ENCODE measurements at places on chromosomes 7 and 10.

GRCh38 chr7:92013611-92014010 lies 72.9 kb downstream of the AKAP9 start:
- DNase-seq: no peak

DNA sequence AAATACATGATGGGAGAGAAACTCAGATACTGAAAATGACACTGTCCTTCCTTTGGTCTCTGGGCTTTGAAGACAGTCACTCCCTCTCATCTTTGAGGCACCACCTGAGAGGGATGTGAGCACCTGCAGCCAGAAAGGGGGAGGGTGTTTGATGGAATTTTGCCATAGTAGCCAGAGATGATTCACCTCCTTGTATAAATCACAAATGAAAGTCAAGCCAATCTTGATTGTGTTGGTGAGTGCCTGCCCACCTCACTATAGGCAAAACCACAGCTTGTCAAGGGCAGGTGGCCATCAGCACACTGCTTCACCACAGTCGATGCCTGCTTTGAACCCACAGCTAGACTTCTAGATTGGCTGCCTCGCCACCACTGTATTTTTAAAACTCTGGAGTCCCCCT lies 48.2 kb downstream of the PON1 start:
- DNase-seq: no peak

DNA sequence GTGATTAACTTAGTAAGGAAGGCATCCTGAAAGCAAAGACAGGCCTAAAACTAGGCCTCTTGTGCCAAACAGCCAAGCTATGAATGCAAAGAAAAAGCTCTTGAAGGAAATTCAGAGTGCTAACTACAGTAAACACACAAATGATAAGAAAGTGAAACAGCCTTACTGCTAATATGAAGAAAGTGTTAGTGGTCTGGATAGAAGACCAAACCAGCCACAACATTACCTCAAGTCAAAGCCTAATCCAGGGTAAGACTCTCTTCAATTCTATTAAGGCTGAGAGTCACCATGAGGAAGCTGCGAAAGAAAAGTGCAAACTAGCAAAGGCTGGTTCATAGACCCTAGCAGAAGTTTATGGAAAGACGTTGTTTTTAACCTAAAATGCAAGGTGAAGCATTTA lies 66.0 kb downstream of the IPMK start:
- no peak for DNase-seq

DNA sequence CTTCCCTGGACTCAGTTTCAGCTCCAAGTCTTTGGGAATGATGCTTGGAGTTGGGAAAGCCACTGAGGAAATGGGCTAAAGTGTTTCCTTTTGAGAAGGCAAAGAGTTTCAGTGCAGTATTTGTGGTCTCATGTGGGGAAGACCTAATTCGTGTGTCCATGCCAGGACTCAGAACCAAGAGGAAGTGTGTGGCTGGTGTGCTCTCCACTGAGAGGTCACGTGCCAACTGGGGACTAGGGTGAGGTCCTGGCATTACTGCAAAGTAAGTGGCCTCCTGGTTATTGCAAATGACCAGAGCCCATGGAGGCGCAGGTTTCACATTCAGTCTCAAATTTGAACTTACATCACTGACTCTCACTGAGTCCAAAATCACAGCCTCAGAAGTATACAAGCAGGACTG lies 48.6 kb upstream of the ITPRID1 start:
- DNase-seq: no peak

DNA sequence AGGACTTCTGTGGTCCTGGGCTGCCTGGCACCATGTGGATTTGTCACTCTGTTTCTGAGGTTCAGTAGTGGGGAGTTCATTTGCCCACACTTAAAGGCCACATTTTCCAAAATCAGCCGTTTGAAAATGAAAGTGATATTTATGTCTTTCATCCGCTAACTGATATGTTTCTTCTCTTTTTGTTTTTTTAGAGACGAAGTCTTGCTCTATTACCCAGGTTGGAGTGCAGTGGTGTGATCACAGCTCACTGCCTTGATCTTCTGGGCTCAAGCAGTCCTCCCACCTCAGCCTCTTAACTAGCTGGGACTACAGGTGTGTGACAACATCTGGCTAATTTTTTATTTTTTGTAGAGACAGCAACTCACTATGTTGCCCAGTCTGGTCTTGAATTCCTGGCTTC lies 58.6 kb downstream of the EBLN1 start:
- DNase-seq: no peak

GRCh38 chr10:5094265-5095205 lies at the start of gene AKR1C3:
AKR1C3 (plus strand) TSS chr10:5094414; CDS start chr10:5094445, 31 bp downstream.
- DNase-seq: no peak

DNA sequence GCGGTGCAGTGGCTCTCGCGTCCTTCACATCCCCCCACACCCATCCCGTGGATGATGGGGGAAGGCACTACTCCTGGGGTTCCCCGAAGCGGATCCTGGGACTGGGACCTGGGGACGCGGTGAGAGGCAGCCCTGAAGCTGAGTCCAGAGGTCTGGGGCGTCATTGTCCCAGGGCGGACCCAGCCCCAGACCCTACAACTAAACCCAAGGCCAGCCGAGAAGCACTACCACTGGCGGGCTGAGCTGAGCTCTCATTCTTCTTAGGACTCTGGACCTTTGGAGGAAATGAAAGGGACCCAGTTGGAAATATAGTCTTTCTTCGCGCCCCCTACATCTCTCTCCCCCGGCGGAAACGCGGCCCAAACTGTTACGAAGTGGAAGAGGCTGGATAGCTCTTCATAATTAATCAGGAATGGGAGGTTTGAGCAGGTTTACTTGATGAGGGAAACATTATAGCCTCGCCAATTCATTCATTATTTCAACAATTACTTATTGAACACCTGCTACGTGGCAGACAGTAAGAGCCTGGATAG lies 389 bp upstream of the FBXL15 start:
- DNase-seq: no peak

DNA sequence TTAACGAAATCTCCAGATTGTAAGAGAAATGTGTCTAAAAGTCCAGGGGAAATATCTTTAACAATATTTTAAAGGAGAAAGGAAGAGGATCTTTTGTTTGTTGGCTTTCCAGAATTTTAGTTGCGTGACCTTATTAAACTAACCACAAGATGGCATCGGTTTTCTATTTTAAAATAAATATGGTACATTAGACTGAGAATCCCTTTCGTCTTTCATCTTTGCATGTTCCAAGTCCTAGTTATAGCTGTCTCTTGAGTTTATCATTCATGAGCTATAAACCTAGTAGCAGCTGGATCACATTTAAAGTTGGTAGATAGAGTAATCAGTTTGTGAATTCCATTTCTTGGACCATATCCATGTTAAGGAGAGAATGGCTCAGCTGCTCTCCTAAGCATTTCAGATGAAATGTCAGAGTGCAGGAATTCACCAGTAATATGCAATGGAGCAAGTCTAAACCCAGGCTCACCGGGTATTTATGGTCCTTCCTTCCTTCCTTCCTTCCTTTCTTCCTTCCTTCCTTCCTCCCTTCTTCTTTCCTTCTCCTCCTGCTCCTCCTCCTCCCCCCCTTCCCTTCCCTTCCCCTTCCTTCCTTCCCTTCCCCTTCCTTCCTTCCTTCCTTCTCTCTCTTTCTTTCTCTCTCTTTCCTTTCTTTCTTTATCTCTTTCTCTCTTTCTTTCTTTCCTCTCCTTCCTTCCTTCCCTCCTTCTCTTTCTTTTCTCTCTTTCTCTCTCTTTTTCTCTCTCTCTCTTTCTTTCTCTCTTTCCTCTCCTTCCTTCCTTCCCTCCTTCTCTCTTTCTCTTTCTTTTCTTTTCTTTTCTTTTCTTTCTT lies 57.8 kb upstream of the RAB18 start:
- DNase-seq: no peak

DNA sequence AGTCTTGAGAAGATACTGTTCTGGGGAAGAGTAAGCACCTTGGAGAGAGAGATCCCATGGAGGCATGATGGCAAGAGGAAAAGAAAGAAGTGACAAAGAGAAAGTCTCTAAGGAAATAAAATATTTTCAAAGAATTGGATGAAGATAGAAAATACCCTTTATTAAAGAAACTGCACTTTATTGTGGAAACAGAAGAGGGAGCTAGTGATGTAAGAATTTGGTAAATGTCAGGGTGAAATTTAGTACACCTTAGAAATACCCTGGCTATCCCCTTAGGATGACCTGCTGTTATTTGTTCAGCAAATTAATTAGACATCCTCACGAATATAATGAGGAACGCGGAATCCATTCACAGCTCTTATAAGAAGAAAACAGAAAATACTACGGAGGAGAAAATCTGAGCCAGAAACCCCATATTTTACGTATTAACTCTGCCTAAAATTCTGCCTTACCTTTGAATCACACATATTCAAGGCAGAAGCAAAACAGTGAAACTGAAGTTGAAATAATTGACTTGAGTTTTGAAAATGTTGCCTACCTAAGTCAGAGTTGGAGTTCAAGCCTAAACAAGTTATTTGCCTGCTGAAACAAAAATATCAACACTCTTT lies 90.7 kb downstream of the TFPI2 start:
- DNase-seq: no peak

DNA sequence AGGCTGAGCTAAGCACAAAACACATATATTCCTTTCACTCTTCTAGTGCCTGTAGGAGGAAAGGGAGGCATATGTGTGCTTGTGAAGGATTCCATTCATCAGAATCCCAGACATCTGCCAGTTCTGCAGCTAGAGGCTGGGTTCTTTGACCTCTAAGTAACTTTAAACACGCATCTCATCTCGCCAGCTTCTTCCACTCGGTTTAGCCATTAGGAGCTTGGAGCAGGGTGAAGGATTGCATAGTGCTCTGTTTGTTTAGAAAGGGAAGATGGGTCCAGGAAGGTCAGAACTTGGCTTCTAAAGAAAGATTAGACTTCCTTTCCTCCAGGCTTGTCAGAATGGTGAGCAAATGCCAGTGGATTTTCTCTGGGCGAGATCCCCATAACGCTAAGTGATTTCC lies 43.6 kb downstream of the HK1 start:
- no peak for DNase-seq

DNA sequence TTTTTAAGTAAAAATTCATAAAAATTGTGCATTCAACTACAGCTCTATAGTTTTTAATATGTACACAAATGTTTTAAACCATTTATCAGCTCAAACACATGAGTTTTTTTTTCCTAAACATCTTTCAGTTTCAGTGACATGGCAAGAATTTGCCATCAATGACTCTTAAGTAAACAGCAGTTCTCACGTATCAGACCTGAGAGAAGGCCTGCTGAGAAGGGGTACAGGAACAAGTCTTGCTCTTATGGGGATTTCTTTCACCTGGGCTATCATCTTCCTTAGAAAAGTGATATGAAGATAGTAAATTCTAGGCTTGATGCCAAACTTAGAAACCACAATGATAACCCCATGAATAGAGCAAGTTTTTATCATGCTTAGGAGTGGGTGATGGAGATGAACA lies 467.8 kb downstream of the ARL4A start:
- no peak for DNase-seq

DNA sequence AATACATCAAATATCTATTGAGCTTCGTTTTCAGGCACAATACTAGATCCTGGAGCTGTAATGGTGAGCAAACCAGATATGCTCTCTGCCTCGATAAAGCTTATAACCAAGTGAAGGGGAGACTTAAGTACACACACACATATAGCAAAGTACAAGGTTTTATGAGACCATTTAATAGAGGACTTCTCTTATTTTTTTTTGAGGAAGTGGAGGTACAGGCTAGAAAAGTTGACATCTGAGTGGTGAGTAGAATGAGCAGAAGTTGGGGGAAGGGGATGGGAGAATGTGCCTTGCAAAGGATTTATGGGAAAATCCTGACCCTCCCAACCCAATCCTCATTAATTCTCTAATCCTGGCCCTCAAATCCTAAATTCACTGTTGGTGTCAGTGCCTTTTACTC lies 7.7 kb downstream of the CCDC136 start:
- no peak for DNase-seq

- peak; percentile 30 for DNase-seq
Observed at GRCh38 chr10:72260239-72260975, 13.3 kb upstream of the DDIT4 start.

DNA sequence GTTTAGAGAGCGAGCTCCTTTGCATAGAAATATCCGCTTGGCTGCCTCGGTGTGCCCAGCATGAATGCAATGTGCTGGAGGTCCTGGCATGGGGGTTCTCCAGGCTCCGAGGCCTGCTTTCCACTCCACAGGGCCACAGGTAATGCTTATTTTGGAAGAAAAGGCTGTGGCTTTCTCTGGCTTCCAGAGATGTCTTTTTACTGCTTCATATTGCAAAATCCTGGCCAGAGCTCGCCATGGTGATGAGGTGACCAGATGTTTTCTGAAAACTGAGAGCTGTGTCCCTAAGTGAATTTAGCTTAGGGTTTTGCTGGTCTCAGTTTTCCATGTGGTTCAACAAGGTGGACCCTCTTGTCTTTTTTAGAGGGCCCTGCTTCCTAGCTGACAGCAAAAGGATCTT lies 65.2 kb downstream of the BMPER start:
- DNase-seq: no peak

Measured in NCI-H187 (cell line).